ENCODE measurements at places on chromosomes 16 and 17.

DNA sequence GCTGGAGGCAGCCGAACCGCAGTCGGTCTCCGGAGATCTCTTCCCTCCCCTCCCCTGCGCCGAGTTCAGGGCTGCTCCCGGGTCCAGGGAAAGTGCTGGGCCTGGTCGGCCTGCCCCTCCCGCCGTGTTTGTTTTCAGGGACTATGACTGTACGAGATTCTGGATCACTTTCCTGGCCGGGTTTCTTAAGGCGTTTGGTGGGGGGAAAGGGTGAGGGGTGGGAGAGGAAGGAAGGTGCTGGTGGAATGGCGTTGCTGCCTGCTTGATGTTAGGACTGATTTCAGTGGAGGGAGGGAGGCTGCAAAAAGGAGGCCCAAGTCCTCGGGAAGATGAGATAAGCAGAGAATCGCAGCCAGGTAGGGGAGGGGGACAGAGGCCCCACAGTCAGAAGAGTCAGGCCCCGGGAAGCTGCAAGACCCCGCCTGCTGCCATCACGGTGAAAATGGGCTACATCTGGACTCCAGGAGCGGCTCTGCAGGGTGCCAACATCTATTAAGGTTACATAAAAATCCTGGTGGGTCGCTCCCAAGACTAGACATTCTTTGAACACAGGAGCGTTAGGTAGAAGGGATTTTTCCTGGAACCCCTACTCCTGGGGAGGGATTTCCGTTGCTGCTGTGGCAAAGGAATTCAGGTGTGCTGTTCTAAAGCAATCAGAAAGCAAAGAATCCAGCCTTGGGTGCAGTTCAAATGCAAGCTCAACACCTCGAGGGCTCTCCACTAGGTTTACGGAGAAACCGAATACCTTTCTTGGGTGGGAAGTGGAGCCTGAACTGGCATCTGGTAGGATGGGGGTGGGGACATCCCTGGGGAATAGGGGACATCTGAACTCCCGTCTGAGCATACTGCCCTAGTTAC, 1.2 kb downstream of the ARHGAP44 start:
- no peak for DNase-seq

GRCh38 chr17:63132459-63132911, 166.4 kb downstream of the TANC2 start:
- DNase-seq, result no peak

DNA sequence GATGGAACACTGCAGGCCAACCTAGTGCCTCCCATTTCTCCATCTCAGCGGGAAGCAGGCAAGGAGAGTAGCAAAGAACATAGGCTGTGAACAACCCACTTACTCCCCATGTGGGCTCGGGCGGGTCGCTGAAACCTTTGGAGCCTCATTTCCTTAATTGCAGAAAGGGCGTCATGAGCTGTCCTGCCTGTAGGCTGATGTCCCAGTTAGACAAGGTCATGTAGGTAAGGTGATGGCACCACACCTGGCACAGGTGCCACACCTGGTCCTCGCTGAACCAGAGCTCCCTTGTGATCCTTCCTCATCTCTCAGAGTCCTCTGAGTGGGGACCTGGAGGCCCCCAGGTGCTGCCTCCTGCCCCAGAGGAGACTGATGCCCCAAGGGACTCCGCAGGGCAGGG, 22.9 kb downstream of the ABCC3 start:
- no peak for DNase-seq

DNA sequence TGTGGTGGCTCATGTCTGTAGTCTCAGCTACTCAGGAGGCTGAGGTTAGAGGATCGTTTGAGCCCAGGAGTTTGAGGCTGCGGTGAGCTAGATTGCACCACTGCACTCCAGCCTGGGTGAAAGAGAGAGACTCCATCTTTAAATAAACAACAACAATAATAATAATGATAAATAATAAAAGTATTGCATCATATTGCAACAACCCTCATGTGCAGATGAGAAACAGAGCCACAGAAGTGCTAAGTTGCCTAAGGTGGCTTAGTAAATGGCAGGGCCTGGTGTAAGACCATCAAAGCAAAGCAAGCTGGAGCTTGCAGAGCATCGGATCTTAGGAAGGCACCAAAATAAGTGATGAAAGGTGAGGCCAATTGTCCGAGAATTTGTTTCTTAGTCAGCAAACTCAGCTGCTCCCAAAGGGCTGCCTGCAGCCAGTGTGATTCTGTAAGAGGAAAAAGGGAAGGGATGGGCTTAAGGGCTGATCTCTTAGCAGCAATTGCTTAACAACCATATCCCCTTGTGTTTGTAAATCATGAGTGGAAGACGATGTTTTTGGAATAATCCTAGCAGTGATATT, 45.3 kb upstream of the HS3ST3A1 start:
- DNase-seq, result no peak

DNA sequence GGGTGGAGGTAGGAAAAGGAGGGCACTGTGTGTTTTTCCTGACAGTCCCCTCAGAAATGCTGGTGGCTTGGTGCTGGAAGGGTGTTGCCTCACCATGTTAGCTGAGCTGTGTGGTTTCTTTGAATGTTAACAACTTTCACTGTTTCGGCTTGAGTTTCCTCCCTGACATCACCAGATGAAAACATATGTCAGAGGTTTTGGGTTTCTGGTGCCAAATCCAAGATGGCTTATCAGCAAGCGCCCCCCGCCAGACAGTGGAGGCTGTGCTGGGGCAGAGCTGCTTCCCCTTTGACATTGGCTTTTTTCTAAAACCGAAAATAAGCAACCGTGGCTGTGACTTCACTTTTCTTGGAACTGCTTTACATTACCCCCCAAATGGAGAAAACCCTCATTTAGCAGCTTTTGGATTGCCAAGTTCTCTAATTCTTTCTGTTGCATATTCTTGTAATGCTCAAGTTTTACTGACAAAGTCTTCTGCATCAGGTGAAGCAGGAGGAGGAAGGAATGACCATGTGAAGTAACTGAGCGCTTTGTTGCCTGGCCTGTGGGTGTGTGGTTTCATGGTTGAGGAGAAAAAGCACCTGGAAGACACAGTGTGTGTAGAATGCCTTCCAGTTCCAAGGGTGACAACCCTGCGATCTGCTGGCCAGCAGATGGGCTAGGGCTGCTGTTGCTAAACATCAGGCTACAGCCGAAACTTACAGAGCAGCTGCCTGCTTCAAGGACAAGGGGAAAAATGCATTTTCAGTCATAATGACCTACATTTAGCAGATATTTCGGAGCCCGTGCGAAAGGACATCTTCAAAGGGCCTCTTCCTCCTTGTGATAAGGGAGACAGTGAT, 9.7 kb downstream of the RMI2 start:
- peak; percentile 61 for DNase-seq

DNA sequence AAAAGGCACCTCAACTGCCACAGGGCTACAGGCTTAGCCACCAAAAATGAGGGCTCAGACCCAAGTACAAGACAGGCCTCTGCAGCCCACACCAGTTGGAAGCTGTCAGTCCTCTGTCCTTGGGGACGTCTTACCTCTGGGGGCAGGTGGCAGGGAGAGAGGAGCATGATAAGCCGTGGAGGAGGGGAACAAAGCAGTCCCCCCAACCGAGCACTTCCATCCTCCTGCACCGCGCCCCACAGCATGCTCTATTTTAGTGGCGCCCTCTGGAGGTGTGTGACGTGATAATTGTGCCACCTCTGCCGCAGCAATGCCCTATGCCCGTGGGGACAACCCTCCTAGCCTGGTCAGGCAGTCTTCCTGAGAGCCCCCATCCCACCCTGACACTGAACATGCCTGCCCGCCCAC, 13.6 kb downstream of the G6PC3 start:
- no peak for DNase-seq

DNA sequence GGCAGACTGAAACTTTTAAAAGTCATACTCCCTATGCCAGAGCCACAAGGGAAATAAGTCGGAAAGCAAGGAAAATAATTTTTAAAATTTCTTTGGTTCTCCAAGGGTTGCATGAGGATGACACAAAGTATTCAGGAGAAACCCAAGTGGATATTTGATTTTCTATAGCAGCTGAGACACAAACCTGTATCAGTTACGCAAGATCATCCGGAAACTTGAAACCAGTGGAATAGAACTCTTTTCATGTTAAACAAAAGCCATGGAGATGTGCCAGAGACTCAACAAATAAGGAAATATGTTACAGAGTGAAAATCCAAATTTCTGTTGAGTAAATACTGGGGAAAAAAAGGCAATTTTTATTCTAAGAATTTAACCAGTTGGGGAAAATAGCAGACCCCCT, 294.7 kb downstream of the KIF2B start:
- no peak for DNase-seq

DNA sequence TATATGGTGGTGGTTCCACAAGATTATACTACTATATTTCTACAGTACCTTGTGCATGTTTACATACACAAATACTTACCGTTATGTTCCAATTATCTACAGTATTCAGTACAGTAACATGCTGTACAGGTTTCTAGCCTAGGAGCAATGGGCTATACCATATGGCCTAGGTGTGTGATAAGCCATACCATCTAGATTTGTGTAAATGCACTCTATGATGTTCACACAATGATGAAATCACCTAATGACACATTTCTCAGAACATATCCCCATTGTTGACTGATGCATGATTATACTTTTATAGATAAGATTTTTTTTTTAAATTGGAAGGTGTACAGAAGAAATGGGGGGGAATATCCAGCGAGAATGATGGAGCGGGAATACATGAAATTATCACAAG, 123.0 kb upstream of the TOB1 start:
- DNase-seq, result no peak

DNA sequence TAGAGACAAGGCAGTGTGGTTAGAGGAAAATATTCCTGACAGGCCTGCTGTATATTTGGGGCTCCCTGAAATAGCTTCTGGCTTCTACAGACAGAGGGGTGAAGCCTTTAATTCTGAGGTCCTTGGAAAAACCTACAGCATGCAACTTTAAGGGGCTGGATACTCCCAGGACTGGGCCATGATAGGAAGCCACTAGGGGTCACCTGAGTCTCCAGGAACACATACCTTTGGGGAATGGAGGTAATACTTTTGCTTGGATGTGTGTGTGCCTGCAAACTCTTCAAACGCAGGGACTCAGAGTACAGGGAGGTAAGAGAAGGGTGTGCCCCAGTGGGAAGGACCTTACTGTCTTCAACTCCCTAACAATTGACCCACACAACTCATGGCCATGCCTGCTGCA, 4.1 kb downstream of the ASIC2 start:
- DNase-seq, result no peak

GRCh38 chr17:4740584-4740983, 856 bp upstream of the CXCL16 start:
- DNase-seq, result no peak

- DNase-seq, result no peak
These were observed 928 bp downstream of the CASKIN2 start for GRCh38 chr17:75514299-75514918.

- DNase-seq, result no peak
These were observed 47.0 kb downstream of the COX4I1 start for GRCh38 chr16:85846461-85846860.

DNA sequence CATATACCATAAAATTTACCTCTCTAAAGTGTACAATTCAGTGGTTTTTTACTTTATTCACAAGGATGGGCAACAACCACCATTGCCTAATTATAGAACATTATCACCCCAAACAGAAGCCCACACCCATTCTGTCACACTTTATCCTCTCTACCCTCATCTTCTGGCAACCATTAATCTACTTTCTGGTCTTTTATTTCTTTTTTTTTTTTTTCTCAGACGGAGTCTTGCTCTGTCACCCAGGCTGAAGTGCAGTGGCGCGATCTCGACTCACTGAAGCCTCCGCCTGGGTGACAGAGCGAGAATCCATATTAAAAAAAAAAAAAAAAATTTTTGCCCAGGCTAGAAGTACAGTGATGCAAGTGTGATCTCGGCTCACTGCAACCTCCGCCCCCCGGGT, 90.7 kb upstream of the CLEC18B start:
- DNase-seq, result no peak

GRCh38 chr17:27259356-27259755, 34.6 kb upstream of the WSB1 start:
- DNase-seq, result no peak

DNA sequence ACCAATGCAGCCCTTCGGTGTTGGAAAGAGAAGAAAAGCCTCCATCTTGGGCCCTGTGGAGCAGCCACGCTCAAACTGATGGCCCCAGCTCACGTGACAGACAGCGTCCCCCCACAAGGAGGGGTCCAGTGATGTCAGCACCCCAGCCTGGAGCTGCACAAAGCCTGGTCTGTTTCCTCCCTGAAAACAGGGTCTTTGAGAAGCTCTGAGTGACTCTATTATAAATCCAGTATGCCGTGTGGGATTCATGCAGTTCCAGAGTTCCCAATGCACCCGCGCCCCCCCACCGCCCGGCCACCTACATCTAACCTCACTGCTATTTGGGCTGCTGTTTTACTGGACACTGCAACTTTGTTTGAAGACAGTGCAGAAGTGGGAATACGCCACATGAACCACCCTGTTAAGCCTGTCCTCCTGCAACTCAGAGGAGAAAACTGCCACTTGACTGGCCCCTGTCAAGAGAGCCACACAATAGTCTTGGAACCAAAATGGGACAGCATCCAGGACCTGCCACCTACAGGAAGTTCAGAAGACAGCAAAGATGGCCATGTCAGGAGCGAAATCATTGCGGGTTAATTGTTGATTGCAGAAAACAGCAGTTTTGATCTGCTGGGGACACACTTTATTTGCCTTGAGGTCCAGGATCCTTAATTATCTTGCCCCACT, 33.1 kb downstream of the PMP22 start:
- DNase-seq, result no peak

DNA sequence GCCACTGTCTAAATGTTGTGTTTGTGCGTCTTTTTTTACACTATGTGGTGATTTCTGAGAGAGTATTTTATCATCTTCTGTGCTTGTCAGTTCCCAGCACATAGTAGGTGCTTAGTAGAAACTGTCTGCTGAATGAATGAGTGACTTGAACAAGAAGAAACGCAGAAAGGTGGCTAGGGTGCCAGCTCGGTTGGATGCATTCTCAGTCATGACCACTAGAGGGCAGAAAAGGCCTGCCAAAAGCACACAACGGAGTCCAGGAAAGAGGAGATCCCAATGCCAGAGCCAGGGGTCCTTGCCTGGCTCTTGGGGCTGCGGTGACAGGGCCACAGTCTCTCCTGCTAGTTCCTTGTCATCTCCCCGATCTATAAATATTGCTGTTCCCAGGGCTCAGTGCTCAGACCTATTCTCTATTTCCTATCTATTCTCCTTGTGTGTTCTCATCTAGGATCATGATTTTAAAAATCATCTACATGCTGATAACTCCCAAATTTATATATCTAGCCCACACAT, 57.3 kb upstream of the CCL1 start:
- DNase-seq, result peak; percentile 43

DNA sequence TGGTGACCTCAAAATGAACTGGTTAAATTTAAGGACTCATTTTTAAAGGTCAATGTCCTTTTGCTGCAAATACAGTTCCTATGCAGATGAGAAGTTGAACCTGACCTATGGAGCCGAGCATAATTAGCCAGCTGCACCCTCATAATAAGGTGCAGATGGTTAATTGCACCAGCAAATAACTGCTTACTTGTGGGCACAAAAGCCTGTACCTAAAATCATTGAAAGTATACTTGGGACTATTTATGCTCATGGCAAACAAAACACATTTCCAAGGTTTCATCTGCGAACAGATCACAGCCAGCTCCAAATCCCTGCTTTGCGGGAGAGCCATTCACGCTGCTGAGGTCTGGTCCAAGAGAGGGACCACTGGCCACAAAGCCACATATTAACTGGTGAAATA, 13.0 kb downstream of the HYDIN start:
- DNase-seq, result no peak

GRCh38 chr16:88005181-88005581, 53.9 kb downstream of the BANP start:
- no peak for DNase-seq

Data from stimulated activated CD4-positive, alpha-beta T cell treated with anti-CD3 and anti-CD28 coated beads, TNF-alpha, amount 100 ng/mL, for 4 hours (primary cell).